Stimulated activated CD4-positive, alpha-beta T cell treated with anti-CD3 and anti-CD28 coated beads, Interleukin-2, amount 100 ng/mL, for 24 hours (primary cell): ENCODE measurements at places on chromosomes 3 and 15.

DNA sequence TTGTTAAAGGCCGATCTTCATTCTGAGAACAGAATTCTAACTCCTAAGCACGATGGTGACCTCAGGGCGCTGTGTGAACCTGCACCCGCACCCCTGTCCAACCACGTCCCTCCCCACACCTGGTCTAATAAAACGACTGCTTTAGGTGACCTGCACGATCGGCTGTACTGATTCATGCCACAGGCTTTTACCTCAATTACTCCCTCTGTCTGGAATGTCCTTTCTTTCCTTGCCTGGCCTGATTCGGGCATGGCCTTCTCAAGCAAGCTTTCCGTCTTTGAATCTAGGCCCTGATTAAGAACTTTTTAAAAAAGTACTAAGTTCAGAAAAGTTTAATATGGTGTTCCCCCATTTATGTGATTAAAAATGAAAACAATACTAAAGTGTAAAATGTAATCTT, 842 bp upstream of the U2SURP start:
- DNase-seq: no peak

DNA sequence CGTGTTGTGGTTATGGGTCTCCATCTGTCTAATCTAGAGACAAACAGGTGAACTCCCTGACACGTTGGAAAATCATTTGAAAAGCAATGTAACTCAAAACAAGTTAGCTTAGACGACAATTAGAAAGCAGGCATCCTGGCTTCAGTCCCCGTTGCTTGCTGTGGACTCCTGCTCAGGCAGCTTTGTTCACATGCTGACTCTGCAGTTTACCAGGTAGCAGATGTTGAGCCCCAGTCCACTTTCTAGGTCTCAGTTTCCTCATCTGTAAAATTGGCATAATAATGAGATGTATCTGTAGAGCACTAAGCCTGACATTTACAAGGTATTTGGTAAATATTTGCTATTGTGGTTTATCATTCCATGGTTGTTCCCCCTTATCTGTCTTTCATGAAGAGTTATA, 327.2 kb upstream of the CHRM5 start:
- no peak for DNase-seq

DNA sequence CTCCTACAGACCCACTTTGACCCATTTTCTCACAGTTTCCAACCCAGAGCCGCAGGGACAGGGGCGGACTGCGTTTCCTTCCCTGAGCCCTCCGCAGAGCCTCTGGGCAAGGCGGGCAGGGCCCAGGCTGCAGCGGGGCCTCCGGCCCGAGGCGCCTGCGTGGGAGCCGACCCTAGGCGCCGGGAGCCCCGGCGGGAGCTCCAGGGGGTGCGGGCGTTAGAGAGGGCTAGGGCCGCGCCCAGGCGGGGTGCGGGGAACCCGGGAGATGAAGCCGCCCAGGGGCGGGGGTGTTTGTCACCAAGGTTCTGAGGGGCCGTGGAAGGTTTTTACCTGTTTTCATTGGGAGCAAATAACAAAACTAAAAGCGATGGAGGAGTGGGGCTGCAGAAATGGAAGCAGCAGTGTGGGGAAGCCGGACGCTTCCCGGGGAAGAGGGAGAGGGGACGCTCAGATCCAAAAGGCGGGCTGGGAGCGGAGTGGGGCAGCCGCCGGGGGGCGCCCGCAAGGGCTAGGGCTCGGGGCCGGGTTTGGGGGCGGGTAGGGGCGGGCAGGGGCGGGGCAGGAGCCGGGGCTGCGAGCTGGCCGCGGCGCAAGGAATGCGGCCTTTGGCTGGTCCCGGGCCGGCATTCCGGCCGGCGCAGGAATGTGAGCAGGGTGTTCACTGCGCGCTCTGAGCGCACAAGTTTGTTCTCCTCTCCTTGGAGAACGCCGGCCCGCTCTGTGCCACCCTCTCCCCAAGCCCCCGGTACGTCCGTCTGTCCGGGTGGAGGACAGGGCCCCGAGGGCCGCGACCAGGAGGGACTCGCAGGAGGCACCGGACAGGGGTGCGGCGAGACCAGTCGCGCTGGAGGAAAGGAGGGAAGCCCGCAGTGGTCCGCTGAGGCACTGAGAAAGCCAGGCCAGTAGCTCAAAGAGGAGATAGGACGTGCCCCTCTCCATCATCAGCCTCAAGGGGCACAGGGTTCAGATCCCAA, 61.1 kb downstream of the AMOTL2 start:
- no peak for DNase-seq

GRCh38 chr15:25498835-25499234, 60.0 kb upstream of the UBE3A start:
- no peak for DNase-seq

- no peak for DNase-seq
These were observed 68.7 kb downstream of the SLTM start for GRCh38 chr15:58864602-58865424.

DNA sequence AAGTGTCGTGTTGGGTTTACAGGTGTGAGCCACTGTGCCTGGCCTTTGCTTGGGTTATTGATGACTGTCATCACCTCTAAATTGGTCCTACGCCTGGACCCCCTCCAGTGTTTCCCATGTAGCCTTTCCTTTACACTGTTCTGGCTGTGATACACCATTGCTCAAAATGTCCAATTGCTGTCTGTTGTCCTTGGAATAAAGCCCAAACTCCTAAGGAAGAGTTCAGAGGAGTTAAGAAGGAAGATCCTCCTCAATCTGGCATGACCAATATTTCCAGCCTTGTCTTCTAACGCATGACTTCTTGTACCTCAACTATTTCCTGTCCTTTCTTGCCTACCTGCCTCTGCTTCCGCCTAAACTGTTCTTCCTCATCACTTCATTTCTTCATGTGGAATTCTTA, 113.1 kb downstream of the POLR2M start:
- no peak for DNase-seq

DNA sequence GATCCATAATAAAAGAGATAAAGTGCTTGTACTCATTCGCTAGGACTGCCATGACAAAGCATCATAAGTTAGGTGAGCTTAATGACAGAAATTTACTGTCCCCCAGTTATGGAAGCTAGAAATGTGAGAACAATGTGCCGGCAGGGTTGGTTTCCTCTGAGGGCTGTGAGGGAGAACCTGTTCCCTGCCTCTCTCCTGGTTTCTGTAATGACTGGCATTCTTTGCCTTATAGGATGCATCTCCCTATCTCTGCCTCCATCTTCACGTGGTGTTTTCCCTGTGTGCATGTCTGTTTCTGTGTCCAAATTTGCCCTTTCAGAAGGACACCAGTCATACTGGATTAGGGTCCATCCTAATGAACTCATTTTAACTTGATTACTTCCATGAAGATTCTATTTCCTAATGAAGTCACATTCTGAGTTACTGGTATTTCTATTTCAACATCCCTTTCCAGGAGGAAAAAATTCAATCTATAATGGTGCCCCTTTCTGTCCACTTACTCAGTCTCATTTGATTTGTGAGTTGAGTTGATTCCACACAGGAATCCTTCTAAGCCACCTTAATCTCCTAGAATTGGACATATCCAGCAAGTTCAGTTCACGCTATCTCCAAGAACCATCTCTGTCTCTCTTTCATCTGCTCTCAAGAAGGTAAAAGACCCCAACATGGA, 71.2 kb upstream of the LIPC start:
- DNase-seq: no peak

GRCh38 chr3:1381647-1382036, 288.8 kb downstream of the CNTN6 start:
- DNase-seq: no peak

DNA sequence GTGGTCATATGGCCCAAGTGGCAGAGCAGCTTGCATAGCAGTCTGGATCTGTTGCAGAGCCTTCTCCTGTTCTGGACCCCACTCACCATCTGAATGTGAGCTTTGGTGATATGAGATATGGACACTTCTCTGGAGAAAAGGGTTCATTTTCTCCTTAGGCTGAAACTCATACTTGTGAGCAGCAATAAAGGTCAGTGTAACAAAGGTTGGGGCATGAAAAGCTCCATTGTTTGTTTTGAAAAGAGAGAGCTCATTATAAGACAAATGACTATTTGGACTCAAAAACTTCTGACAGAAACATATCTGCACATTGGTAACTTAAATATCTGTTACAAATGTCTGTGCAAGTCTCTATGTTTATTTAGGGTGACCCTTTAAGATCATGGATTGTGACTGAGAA, 517.3 kb downstream of the MFSD1 start:
- DNase-seq: no peak

- DNase-seq: no peak
These were observed 77.4 kb upstream of the TNFSF10 start for GRCh38 chr3:172600644-172601065.

DNA sequence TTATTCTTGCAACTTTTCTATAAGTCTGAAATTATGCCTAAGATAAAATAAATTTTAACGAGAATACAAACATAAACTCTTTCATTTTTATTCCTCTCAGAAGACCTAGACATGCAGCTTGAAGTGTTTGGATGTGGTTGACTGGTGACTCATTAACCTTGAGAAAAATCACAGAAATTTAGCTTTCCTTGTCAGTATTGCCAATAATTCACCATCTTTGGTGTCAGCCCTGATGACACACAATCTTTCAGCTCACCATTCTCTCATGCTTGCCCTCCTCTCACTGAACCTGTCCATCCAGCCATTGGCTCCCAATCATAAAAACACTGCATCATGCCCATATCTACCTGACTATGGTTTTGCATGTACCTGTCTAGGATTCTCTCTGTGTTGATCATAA, 22.6 kb upstream of the TNFAIP8L3 start:
- no peak for DNase-seq

DNA sequence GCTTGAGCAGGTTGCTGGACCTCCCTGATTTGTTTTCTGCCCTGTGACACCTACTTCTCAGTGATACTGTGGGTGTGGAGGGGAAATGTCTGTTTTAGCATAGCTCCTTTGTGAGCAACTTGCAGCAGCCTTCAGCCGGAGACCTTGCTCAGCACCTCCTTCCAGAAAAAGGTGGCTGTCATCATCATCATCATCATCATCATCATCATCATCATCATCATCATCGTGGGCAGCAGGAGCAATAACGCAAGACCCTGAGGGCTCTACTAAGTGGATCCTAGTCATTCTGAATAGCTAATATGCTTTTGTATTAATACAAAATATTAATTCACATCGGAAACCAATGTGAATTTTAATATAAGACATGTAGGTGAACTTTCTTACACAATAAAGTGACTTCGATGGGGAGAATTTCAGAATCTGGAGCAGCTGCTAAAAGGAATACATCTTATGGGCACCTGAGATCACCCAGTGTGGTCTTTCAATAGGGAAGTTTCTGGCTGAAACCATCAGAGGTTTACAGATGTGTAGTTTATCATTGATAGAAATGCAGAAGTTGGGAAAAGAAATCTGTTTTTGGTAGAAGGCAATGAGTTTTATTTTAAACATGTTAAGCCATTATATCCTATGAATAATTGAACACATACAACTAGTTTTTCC, 8.6 kb downstream of the GABRR3 start:
- DNase-seq: no peak

- no peak for DNase-seq
These were observed 15.4 kb downstream of the TGM5 start for GRCh38 chr15:43251185-43251870.

- no peak for DNase-seq
These were observed 94.6 kb upstream of the TERB2 start for GRCh38 chr15:44861917-44862316.

DNA sequence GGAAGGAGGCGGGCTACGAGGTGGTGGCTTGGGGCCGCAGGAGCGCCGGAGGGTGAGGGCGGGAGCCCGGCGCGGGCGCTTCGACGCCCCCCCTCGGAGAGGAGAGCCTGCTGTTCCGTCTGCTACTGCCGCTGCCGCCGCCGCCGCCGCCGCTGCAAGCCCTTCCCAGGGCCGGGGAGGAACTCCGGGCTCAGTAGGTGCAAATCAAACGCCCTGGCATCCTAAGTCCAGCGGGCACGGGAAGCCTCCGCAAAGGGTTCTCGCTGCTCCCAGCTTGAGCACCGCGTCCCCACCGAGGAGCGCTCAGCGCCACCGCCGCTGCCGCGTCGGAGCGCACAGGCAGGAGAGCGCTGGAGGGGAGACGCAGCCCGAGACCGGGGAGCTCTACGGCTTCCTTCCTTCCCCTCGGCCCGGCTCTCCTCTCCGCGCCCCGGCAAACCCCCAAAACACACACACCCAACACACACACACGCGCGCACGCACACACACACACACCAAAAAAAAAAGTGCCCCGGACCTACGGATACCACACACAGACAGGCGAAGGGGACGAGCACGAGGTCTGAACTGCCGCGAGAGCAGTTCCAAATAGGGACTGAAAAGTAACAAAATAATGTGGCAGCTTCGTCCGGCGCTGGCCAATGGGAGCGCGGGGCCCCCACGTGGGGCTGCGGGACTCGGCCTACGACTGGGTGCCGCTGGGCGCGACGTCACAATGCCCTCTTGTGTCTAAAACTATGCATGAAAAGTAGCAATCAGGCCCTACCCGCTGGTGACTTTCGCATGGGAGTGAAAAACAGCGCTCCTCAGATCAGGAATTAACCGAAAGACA, at the start of gene TLE3:
TLE3 (minus strand) TSS at position 597 of the 832 bp plus-strand sequence. CDS start 1,119 bp downstream, outside the sequence.
- DNase-seq: peak; percentile 97

GRCh38 chr3:123682781-123683504, 98.1 kb upstream of the HACD2 start:
- DNase-seq: no peak

- no peak for DNase-seq
These were observed 117.5 kb downstream of the EEFSEC start for GRCh38 chr3:128270559-128271492.

DNA sequence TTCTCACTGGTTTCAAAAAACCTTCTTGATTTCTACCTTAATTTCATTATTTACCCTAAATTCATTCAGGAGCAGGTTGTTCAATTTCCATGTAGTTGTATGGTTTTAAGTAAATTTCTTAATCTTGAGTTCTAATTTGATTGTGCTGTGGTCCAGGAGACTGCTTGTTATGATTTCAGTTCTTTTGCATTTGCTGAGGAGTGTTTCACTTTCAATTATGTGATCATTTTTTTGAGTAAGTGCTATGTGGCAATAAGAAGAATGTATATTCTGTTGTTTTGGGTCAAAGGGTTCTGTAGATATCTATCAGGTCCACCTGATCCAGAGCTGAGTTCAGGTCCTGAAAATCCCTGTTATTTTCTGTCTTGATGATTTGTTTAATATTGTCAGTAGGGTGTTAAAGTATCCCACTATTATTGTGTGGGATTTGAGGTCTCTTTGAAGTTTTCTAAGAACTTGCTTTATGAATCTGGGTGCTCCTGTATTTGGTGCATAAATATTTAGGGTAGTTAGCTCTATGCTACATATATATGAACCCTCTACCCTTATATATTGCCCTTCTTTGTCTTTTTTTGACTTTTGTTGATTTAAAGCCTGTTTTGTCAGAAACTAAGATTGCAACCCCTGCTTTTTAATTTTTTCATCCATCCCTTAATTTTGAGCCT, 158.4 kb upstream of the TPRG1 start:
- DNase-seq: no peak

DNA sequence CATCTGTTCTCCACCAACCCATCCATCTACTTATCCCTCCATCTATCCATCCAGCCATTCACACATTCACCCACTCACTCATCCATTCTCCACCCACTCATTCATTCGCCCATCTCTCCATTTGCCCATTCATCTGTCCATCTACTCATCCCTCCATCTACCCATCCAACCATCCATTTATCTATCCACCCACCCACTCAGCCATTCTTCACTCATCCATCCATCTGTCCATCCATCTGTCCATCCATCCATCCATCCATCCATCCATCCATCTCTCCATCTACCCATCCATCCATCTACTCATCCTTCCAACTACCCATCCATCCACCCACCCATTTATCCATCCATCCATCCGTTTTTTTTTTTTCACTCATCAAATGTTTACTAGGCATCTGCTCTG, 13.9 kb downstream of the FAM3D start:
- DNase-seq: no peak

- DNase-seq: no peak
These were observed 73.2 kb downstream of the XRN1 start for GRCh38 chr3:142374687-142375086.

GRCh38 chr3:36743826-36744225, 20.5 kb downstream of the DCLK3 start:
- DNase-seq: no peak

- no peak for DNase-seq
These were observed 229.0 kb downstream of the ITPR1 start for GRCh38 chr3:4722103-4722502.
